ENCODE measurements at places on chromosomes 5 and 9. TPM values are rescaled to one million over a fixed set of nuclear protein-coding genes. Genes with fewer than 3 reads are reported as not detected.

Gene FOXI1
- total RNA-seq, result not detected

Gene BAAT
- 0.25 TPM for total RNA-seq

Gene PFDN1
- 48.9 TPM for total RNA-seq

Gene PCDHGB3
- total RNA-seq, result 0.10 TPM

Gene OBP2B
- not detected for total RNA-seq

Gene GLRA1
- not detected for total RNA-seq

Gene LURAP1L
- total RNA-seq, result 13.3 TPM

Gene PLCXD3
- not detected for total RNA-seq

Gene C9
- total RNA-seq, result 0.34 TPM

Gene TAF11L5
- not detected for total RNA-seq

Gene SLCO4C1
- total RNA-seq, result 0.12 TPM

Gene MVB12B
- total RNA-seq, result 10.9 TPM

Gene C5orf58
- not detected for total RNA-seq

Gene DIPK1B
- total RNA-seq, result 15.6 TPM

Gene RFESD
- 4.1 TPM for total RNA-seq

Gene PCDH1
- total RNA-seq, result 24.2 TPM

Gene PCA3
- not detected for total RNA-seq

Gene EPB41L4A
- total RNA-seq, result 2.8 TPM

Gene PCDHA1
- not detected for total RNA-seq

Gene PCDHB11
- 0.07 TPM for total RNA-seq

Gene PCDHB9
- total RNA-seq, result 0.07 TPM

Gene NUTM2G
- total RNA-seq, result not detected

Gene FBXO4
- total RNA-seq, result 9.0 TPM

Gene CCL19
- not detected for total RNA-seq

Gene GDF9
- total RNA-seq, result 0.49 TPM

Gene FUBP3
- total RNA-seq, result 73.7 TPM

All from HCT116 (cell line).